Stimulated activated CD4-positive, alpha-beta T cell treated with anti-CD3 and anti-CD28 coated beads, TNF-alpha, amount 100 ng/mL, for 48 hours (primary cell): ENCODE measurements at places on chromosomes 4 and X.

DNA sequence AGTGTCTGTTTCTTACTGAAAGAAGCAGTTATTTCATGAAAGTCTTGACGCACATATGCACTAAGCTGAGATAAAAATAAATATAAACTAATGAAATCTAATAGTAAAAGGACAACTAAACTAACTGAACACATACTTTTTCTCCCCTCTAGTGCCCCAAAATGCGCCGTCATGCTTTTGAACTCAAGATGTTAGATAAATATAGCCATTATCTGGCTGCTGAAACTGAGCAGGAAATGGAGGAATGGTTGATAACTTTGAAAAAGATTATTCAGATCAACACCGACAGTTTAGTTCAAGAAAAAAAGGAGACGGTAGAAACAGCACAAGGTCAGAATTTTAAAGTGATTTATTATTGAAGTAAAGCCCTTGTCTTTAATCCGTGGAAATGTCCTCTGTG lies 70.2 kb downstream of the DOCK11 start:
- DNase-seq: no peak

DNA sequence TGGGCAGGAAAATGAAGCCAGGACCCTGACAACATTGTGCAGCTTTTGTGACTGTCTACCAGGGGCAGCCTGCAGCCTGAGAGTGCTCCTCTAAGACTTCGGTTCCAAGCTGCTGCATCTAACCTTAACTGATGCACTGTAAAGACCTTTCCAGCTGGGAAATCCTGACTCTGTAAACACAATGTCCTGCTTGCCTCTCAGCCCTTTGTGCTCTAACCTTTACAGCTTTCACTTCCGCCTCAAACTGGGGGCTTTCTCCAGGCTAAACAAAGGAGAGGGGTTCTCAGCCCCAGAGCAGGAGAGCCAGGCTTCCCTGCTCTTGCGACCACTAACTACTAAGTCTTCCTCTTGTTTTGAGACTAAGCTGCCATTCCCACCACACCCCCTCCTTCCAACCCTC lies 19.3 kb upstream of the RASL11B start:
- no peak for DNase-seq

DNA sequence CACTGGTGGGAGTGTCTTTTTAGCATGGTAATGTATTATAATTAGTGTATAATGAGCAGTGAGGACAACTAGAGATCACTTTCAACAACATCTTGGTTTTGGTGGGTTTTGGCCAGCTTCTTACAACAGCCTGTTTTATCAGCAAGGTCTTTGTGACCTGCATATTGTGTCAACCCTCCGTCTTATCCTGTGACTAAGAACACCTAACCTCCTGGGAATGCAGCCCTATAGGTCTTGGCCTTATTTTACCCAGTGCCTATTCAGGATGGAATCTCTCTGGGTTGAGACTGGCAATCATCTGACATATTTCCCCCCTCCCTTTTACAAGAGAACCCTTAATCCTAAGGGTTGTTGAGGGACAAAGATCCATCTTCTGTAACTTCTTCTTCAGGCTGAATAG lies 21.9 kb upstream of the ADH4 start:
- no peak for DNase-seq

DNA sequence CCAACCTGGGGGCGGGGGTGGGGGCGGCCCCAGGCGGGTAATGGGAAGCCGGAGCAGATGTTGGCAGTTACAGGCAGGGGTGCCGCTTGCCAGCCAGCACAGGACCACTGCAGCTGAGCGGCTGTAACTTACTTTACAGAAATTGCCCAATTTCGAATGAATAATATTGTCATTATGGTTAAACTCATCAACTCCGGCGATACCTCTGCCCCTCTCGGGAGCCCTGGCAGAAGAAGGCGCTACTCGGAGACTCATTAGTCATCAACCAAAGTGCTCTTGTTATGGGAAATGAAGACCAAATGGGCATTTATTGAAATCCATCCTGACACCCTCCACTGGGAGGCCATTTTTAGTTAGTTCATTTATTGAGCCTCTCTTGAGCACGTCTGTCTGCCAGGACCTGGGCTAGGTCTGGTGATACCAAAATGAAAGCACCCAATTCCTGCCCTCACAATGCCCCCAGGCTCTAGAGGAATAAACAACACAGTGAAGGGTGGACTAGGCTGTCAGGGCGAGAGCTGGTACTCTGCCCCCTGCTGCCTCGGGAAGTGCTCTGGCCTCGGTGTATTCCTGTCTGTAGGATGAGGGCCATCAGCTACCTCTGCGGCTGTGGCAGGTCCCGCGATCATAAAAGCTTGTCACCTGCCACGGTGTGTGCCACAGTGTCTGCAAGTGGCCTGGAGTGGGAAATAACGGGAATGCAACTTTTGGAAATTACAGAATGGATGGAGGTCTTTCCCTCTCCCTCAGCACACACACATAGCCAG lies 159.1 kb upstream of the PSAPL1 start:
- no peak for DNase-seq

GRCh38 chr4:164357957-164358356 lies 396.0 kb upstream of the SMIM31 start:
- DNase-seq: no peak

DNA sequence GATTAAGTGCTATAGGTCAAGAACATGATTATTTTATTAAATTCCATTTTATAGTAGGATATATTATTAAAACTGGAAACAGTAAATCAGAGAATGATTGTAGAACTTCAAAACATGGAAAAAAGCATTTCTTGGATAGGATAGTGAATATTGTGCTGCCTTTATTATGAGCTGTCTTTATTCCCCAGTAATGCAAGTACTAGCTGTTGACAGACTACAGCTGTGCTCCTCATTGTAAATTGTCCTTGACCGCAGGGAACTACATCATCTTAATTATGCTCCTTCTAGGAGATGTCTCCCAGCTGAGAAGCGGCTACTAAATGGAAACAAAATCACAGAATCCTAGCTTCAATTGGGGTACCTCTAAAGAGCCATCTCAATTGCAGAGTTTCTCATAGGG lies 1457.2 kb upstream of the PCDH7 start:
- DNase-seq: no peak

DNA sequence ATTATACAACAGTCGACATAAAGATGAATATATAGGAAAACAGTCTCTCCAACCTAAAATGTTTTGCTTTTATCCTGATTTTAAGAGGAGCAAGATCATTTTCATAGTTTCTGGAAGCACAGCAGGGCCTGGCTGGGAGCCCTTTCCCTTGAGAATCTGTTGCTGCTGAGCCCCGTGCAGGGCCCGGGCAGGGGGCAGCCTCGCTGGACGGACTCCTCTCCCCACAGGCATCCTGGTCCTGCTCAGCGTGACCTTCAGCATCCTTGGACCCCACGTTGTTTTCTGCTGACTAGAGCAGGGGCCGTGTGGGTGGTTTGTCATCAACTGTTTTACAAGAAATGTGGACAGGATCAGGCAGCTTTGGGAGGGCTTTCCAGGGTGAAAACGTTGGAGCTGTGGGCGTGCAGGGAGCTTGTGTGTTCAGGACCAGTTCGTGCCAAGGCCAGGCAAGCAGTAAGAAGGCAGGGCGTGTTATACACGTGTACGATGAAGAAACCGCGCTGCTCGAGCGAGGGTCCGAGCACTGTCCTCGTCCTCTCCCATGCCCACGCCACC lies 25.0 kb downstream of the CPZ start:
- DNase-seq: no peak

DNA sequence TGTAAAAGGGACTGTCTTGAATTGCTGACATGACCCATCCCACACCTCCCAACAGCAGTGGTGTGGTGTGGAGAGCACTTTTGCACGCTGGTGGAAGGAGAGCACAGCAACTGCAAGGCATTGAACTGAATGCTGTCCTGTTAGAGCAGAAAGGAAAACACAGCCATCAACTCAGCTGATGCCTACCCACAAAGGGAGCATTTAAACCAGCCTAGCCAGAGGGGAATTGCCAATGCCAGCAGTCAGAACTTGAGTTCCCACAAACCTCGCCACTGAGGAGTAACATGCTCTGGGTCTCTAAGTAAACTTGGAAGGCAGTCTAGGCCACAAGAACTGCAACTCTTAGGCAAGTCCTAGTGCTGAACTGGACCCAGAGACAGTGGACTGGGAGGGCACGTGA lies 31.9 kb downstream of the MAGED4 start:
- DNase-seq: no peak

DNA sequence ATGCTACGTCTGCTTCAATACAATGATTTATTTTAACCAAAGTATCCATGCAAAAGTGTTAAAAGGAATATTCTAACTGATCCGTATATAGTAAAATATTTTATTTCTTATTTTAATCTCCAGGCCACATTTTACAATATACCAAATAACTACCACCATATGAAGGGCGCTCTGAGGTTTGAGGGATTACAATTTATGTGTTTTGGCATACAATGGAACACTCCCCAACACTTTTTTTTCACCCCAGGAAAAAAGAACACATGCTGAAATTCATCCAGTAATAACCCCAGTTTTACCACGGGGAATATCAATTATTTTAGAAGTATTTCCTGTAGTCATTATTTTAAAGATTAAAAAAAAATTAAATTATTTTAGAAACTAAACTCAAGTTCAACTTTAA lies 65.4 kb downstream of the APBB2 start:
- no peak for DNase-seq

- DNase-seq: no peak
Measured at GRCh38 chrX:16978193-16978984, 31.9 kb downstream of the REPS2 start.

- no peak for DNase-seq
Measured at GRCh38 chr4:107333518-107333917, 297.4 kb upstream of the DKK2 start.

DNA sequence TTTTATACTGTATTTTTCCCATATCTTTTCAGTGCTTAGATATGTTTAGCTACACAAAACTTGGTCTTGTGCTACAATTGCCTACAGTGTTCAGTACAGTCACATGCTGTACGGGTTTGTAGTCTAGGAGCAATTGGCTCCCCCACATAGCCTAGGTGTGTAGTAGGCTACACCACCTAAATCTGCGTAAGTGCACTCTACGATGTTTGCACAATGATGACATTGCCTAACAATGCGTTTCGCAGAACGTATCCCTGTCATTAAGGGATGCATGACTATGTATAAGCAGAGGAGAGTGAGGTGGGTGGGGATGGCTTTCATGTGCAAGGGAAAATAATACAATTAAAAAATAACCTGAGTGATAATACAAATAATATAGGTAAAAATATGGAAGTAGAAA lies 131.4 kb downstream of the GBA3 start:
- no peak for DNase-seq

DNA sequence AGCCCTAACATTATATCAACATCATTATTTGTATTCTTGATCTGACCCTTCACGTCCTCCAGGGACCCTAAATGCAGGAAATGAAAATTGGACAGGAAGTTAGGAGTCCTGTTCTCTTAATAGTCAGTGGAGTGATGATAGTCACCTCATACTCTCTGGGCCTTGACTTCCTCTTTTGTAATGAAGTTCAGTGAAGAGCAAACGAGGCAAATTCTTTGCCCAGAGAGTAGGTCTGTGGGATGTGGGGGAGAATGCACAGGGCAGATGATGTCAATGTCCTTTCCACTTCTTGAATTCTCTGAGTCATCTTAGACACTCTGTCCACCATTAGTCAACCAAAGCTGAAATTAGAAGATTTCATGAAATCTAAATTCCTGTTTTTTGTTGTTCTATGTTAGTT lies 17.1 kb upstream of the GPRIN3 start:
- no peak for DNase-seq

DNA sequence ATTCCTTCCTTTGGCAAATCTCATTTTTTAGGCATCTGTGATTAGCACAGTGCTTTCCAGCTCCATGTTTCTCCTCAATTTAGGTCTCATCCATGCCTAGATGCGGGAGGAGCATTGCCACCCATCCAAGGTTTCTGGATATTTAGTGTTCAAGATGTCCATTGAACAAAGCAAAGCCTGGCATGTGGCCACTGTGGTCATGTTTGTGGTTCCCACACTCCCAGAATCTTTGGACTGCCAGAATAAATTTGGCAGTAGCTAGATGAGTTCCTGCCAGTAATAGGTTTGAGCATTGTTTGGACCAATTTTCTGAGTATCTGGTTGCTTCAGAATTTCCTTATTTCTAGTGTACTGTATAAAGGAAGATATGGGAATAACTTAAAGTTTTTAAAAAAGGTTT lies 1124.1 kb downstream of the ADGRL3 start:
- no peak for DNase-seq

GRCh38 chrX:20382518-20383297 lies 116.0 kb upstream of the RPS6KA3 start:
- DNase-seq: no peak

DNA sequence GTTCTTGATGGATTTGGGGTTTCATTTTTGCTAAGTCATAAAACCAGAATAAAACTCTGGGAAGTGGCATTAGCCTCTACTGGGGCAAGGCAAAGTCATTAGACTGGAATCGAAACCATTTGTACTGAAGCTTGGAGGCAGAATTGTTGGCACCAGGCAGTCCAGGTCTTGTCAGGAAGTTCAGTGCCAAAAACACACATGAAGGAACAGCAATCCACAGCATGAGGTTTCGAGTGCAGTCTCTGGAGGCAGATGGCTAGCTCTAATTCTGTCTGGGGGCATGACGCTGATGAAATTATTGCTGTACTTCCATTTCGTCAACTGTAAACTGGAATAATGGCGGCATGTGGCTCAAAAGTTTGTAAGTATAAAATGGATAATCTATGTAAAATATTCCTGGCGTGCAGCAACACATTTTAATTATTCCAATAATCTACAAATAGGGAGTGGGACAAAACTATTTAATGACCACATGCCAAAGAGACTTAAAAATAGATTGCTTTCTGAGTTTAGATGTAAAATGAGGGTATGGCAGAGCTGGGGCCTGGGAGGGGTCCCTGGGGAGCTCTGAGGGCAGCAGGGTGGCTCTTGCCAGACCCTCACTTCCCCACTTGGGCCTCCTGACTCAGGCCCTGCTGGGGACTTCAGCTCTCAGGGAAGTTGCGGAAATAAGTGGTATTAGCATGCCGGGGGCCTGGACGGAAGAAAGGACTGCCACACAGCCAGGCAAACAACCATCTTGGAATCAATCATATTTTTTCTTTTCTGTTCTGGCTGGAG lies 18.8 kb upstream of the CENPU start:
- no peak for DNase-seq

DNA sequence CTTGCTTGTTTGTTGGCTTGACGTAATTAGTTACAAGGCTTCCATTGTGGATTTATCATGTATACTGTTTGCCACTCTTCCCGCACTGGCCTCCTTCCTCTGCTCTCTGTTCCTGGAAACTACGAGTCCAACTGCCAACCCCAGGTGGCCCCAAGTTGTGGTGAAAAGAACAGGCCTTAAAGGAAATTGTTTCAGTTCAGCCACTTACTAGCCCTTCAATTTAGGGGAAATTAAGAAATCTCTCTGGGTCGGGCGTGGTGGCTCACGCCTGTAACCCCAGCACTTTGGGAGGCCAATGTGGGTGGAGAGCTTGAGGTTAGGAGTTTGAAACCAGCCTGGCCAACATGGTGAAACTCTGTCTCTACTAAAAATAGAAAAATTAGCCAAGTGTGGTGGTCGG lies 28.0 kb downstream of the RBM47 start:
- no peak for DNase-seq

- no peak for DNase-seq
Measured at GRCh38 chr4:1927675-1928074, 56.5 kb downstream of the NSD2 start.

DNA sequence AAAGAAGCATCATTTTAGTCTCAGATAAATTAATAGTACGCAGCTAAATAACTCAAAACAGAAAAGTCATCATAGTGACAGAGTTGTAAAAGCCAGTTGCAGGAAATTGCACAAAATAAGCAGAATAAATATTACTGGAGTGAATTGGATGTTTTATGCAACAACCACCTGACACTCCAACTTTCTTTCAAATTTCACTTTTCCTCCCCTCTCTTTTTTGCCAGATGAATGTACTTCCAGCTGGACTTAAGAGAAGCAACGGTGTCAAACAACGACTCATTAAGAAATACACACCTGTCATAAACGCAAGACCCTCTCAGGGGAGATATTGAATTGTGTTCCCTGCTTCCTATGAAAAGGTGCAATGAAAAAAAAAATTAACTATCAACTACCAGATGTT lies 120.2 kb upstream of the HCCS start:
- DNase-seq: no peak
